ENCODE measurements at places on chromosomes 5 and 9.

- H3K4me3 ChIP-seq = peak overlapping the region; percentile 53
- no peaks in the 10 kb centered on the region for H3K27me3 ChIP-seq
- peak; percentile 74 for DNase-seq
- H3K4me1 ChIP-seq = peaks cover 23% of the 10 kb centered on the region
- H3K27ac ChIP-seq = peak overlapping the region; percentile 78
Observed at GRCh38 chr5:178590924-178591423, 781 bp upstream of the COL23A1 start.

- H3K27me3 ChIP-seq = no peaks in the 10 kb centered on the region
- H3K4me1 ChIP-seq = no peaks in the 10 kb centered on the region
- DNase-seq = no peak
- no peak overlapping the region for H3K4me3 ChIP-seq
Observed at GRCh38 chr5:107557051-107557658, 113.6 kb downstream of the EFNA5 start.

DNA sequence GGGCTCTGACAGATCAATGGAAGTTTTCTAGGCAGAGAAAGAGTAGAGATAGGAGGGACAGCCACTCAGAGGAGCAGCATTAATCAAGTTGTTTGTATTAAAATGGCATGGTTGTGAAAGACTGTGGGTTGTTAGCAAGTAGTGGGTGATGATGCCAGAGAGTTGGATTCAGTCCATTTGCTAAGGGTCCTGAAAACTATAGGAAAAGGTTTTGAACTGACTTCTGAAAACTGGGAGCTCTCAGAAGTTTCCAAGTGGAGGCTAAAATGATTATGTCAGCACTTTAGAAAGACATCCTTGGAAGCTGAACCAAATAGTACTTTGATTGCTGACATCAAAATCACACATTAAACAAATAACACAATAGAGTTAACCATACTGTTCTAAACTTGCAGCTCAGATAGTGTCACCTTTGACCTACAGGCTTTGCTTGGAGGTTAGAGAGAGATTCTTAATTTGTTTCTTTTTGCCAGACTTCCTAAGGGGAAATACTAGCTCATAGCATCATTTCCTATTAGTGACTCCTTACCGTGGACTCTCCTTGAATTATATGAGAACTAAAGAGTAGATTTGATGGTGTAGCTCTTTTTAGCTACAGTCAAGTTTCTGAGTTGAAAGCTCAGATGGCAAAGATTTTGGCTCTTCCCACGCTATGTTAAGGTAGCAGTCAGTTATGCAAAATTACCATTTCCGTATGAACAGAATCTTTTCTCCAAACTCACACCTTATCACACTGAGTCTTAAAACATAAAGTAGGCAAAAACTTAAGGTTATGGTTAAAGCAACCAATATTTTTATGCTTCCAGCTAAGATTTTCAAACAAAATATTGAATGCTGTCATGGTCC, 277.1 kb downstream of the NR3C1 start:
- H3K4me3 ChIP-seq = no peak overlapping the region
- peaks cover 65% of the 10 kb centered on the region for H3K4me1 ChIP-seq

DNA sequence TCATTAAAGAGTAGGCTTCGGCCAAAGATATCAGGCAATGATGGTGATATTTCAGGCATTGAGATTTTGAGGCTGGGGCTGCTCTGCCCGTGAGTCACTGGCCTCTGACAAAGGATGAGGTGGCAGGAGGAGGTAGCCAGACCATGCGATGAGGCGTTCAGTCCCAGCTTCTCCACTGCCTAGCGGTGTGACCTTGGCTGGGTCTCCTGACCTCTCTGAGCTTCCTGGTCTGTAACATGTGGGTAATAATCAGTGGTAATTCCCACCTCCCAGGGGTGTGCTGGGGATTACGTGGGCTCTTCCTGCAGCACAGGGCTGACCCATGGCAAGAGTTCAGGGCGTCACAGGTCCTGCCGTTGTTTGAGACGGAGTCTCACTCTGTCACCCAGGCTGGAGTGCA, 73.2 kb upstream of the RAPGEF1 start:
- no peaks in the 10 kb centered on the region for H3K4me1 ChIP-seq
- H3K36me3 ChIP-seq = no peaks in the 10 kb centered on the region
- H3K27ac ChIP-seq = no peak overlapping the region
- H3K4me3 ChIP-seq = no peak overlapping the region
- H3K27me3 ChIP-seq = peaks cover 19% of the 10 kb centered on the region
